ENCODE measurements at places on chromosomes 1 and 21. TPM values are rescaled to one million over a fixed set of nuclear protein-coding genes. Genes with fewer than 3 reads are reported as not detected.

GRCh38 chr1:235105051-235106043 lies 23.3 kb downstream of the TOMM20 start:
- peaks cover 46% of the 10 kb centered on the region for H3K4me1 ChIP-seq
- H3K36me3 ChIP-seq: peaks cover 28% of the 10 kb centered on the region
- no peaks in the 10 kb centered on the region for H3K27me3 ChIP-seq
- peak overlapping the region; percentile 87 for H3K27ac ChIP-seq
- DNase-seq: peak; percentile 22

- no peak overlapping the region for H3K4me3 ChIP-seq
- no peak overlapping the region for H3K27ac ChIP-seq
- no peaks in the 10 kb centered on the region for H3K36me3 ChIP-seq
- no peaks in the 10 kb centered on the region for H3K4me1 ChIP-seq
These were observed 88.1 kb downstream of the CCDC30 start for GRCh38 chr1:42551180-42551579.

Gene TRPM2
- total RNA-seq: not detected

- H3K36me3 ChIP-seq: no peaks in the 10 kb centered on the region
- H3K27me3 ChIP-seq: peaks cover 31% of the 10 kb centered on the region
- no peaks in the 10 kb centered on the region for H3K4me1 ChIP-seq
- DNase-seq: no peak
- no peak overlapping the region for H3K27ac ChIP-seq
These were observed 40.6 kb downstream of the STUM start for GRCh38 chr1:226589008-226589733.

GRCh38 chr1:109969146-109969829 lies 15.3 kb upstream of the AHCYL1 start:
- H3K4me3 ChIP-seq: no peak overlapping the region
- DNase-seq: peak; percentile 45
- H3K27ac ChIP-seq: peak overlapping the region; percentile 35
